Central memory CD4-positive, alpha-beta T cell (primary cell): ENCODE measurements at places on chromosomes 3 and 15.
A peak's percentile ranks its signal among the peaks of the same experiment; 100 is the strongest.

GRCh38 chr3:108998436-108998835 lies 44.8 kb upstream of the GUCA1C start:
- no peak for DNase-seq

- DNase-seq, result no peak
These were observed 140.9 kb downstream of the PLCL2 start for GRCh38 chr3:17025594-17026139.

DNA sequence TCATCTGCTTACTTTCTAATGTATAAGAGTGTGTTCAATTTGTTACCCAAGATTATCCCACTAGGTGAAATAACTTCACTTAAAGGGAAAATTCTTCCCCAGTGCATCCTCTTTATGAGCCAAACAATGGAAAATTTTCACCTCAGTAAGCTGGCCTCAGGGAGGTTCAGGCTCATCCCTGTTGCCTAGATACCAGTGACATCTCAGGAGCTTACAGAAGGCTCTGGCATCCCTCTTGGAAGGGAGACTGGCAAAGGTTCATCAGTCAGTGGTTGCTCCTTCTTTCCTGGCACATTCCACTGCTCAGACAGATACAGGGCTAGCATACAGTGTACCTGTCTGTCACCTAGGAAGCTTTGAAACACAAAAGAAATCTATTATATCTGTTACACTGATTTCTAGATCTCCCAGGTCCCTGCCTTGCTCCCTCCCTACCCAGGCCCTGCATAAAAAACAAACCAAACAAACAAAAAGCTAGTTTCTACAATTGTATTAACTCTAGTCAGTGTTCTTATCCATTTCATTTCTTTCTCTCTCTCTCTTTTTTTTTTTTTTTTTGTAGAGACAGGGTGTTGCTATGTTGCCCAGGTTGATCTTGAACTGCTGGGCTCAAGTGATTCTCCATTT lies 1.7 kb downstream of the IP6K2 start:
- no peak for DNase-seq

- no peak for DNase-seq
These were observed 39.0 kb downstream of the TAMM41 start for GRCh38 chr3:11807686-11808085.

- DNase-seq, result no peak
These were observed 18.9 kb upstream of the POC1A start for GRCh38 chr3:52173101-52173500.

DNA sequence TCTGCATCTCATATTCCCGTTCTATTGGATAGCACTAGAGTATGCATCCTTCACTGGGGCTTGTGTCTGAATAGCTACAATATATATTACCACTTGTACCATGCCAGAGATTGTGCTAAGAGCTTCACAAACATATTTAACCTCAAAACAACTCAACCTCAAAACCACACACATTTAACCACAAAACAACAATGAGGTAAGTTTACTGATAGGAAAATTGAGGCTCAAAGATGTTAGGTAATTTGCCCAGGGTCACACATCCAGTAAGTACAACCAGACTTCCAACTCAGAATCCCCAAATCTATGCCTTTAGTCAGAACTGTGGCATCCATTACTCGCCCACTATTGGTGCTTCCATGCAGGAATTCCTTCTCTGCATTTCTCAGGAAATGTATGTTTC lies 220.0 kb downstream of the FAM43A start:
- no peak for DNase-seq

- DNase-seq, result no peak
These were observed 14.8 kb downstream of the UBP1 start for GRCh38 chr3:33425453-33425852.

DNA sequence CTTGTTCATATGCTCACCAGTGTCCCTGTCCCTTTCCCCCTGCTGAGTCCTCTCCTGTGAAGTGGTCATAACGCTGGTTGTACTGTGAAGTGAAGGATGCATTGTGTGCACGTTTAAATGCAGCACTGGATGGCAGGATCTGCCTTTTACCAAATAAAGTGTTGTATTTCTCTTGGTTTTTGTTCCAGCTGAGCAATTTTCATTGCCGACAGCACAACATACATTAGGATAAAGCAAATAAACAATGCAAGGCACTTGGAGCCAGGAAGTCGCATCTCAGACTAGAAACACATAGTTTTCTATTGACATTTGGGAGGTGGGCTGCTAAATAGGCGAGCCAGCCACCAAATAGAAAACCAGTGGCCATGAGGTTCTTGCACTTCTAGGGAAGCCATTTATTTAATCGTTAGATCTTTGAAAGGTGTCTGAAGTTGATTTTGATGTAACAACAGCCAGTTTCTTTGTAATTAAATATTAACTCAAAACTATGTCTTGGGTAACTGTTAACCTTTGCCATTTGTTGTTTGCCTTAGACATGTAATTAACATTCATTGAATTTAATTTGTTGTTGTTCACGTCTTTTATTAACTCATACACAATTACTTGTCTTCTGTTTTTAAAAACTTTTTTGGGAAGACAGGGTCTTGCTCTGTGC lies 185.3 kb downstream of the FNDC3B start:
- no peak for DNase-seq

DNA sequence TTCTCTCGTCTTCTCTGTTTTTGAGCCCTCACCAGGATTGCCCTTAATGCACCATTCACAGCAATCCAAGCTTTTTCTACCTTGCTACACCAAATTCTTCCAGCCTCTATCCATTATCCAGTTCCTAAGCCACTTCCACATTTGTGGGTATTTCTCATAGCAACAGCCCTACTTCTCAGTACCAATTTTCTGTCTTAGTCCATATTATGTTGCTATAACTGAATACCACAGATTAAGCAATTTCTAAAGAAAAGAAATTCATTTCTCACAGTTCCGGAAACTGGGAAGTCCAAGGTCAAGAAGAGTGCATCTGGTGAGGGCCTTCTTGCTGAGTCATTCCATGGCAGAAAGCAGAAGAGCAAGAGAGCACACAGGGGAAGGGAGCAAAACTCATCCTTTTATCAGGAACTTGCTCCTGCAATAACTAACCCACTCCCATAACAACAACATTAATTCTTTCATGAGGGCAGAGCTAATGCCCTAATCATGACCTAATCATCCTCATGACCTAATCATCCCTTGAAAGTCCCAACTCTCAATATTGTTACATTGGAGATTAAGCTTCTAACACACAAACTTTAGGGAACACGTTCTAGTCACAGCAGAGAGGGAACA lies 9.7 kb upstream of the EIF1B start:
- no peak for DNase-seq

DNA sequence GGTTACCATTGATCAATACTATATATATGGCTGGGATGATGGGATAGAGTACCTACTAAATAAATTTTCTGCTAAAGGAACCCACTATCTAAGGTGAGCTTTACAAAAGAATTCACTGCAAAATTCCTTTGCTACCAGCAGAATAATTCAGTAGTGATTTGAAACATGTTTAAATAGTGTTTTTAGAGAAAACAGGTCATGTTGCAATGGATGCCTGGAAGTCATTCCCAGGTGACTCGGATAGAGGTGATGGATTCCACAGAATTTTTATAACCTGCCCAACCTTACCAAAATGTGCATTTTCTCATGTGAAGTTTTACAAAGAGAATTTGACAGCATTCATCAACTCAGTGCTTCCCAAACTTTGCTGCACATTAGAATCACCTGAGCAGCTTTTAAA lies 53.2 kb downstream of the CEP152 start:
- no peak for DNase-seq

- DNase-seq, result no peak
These were observed 205.6 kb downstream of the IL20RB start for GRCh38 chr3:137163241-137163871.

- DNase-seq, result peak; percentile 5
These were observed 457 bp upstream of the DNAJA4 start for GRCh38 chr15:78263907-78264303.

GRCh38 chr3:57958642-57959422 lies 49.4 kb upstream of the FLNB start:
- no peak for DNase-seq

- DNase-seq, result peak; percentile 55
These were observed 70.7 kb downstream of the IQSEC1 start for GRCh38 chr3:13002398-13003124.

- DNase-seq, result no peak
These were observed 161.6 kb upstream of the FRMD4B start for GRCh38 chr3:69547461-69547880.

DNA sequence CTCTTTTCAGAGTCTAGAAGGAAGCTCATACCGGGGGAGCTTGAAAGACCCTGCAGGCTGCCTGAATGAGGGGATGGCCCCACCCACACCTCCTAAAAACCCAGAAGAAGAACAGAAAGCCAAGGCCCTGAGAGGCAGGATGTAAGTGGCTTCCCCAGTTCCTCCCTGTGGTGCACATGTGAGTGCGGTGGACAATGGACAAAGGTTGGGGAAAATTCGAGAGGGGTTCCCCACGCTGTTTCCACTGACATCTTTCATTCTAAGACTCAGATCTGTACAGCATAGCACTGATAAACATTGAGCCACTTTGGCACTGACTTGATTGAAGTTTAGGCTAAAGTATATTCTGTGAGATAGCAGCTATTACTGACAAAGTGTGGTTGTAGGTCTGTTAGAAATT lies 79.5 kb upstream of the UMPS start:
- no peak for DNase-seq

GRCh38 chr3:64138656-64139375 lies 86.5 kb downstream of the PRICKLE2 start:
- no peak for DNase-seq

DNA sequence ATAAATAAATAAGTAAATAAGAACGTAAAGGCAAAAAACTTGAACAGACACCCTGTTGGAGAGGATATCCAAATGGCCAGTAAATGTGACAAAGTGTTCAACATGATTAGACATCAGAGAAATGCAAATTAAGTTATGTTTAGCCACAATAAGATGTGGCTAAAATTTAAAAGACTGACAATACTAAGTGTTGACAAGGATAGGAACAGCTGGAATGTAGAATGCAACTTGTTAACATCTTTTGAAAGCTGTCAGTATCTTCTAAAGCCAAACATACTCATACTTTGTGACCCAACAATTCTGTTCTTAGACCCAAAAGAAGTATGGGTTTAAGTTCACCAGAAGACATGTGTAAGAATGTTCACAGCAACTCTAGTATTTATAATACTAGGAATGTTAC lies 197.1 kb downstream of the ITPR1 start:
- DNase-seq, result no peak

GRCh38 chr3:110774496-110775265 lies 296.9 kb upstream of the NECTIN3 start:
- DNase-seq, result no peak

DNA sequence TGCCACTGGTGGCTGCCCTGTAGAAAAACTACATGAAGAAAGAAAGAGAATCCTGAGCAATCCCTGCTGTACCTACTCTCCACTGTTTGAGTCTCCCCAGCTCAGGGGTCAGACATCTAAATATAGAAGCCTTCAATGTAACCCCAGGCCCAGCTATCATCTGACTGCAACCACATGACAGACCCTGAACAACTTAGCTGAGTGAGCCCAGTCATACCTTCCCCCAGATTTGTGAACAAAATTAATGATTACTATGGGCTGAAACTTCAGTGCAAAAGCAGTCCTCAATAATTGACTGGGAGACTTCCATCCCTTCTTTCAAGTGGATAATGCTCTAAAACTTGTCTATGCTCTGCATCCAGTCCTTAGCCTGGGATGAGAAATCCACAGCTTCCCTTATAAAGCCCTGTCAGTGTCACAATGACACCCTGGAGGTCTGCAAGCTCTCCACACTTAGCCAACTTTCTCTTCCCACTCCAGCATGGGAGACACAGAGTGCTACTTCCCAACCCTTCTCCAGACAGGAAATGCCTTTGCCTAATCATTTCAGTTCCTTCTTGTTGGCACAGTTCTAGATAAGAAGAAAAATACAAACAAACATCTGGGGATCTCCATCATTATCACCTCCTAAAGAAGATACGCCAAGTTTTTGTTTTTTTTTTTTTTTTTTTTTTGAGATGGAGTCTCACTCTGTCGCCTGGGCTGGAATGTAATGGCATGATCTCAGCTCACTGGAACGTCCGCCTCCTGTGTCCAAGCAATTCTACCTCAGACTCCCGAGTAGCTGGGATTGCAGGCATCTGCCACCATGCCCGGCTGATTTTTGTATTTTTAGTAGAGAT lies 198.5 kb upstream of the GADL1 start:
- no peak for DNase-seq

- DNase-seq, result no peak
These were observed 271.5 kb downstream of the SATB1 start for GRCh38 chr3:18153571-18154173.

- no peak for DNase-seq
These were observed 78.2 kb downstream of the FAIM start for GRCh38 chr3:138686771-138687221.

DNA sequence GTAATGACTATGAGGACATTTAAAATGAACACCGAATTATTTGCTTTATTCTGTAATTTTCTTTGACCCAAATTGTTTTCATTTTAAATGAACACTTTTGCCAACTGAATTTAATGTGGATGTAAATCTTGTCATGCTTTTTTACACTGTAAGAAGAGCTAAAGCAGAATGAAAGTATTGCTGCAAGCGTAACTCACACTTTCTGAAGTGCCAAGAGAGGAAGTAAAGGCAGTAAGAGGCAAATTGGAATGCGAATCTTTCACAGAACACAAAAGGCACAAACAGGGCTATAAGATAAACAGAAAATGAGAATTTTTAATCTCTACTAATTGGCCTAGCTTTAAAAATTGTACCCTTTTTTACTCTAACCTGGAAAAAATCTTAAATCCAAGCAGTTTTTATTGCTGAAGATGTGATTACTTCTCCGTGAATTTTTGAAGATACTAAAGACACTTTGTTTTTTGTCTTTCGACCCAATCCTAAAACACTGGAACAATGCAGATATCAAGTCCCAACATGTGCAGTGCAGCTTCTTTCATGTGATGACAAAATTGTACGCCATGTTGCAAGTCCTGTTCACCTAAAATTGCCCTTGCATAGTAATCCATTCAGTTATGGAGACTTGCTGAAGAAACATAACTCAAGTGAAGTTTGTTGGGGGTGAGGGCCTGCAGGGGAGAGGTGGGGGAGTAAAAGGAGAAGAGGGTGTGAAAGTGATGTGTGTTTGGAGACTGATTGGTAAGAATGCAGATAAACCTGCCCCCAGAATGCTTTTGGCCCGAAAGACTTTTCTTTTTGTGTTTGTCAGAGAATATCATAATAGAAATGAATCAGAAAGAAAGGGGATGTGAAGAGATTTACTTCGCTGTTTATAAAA lies 1.4 kb downstream of the ARID3B start:
- DNase-seq, result no peak

DNA sequence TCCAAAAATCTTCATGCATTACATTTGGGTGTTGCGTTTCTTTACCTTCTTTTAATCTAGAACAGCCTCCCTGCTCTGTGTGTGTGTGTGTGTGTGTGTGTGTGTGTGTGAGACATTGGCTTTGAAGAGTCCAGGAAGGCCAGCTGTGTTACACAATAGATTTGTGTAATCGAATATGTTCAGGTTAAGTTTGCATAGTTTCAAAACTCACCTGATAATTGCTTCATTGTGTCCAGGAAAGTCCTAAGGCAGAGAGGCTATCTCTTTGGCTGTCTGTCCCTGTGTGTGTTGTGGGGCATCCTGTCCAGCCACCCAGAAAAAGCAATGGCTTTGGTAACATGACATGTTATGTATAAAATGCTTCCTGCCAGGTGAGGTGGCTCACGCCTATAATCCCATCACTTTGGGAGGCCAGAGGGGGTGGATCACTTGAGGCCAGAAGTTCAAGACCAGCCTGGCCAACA lies 37.5 kb downstream of the ZNF710 start:
- no peak for DNase-seq

- DNase-seq, result no peak
These were observed 208.2 kb downstream of the ZNF385D start for GRCh38 chr3:21542656-21543379.

GRCh38 chr15:56640127-56640526 lies 93.2 kb downstream of the ZNF280D start:
- DNase-seq, result no peak
